ENCODE measurements at places on chromosomes 2 and 18.

DNA sequence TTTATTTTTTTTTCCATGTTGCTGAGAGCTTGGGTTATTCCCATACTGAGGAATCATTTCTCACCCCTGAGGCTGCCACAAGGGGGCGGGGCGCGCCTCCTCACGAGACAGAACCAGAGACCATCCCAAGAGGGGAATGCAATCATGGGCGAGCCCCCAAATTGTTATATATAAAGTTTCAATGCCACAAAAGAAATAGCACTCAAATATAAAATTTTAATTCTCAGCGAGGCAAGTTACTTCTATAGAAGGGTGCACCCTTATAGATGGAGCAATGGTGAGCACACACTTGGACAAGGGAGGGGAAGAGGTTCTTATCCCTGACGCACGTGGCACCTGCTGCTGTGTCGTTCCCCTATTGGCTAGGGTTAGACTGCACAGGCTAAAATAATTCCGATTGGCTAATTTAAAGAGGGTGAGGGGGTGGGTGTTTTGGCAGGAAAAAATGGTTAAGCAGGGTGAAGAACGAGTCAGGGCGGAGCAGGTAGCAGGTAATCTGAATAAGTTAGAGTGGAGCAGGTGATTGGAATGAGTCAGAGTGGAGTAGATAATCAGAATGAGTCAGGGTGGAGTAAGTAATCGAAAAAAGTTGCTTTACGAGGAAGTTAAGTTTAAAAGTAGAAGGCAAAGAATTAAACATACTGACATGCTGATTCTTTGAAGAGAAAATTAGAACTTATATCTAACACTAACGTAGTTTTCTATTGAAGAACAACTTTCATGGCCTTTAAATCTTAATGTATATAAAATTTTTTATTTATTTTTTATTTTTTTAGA lies 177.5 kb downstream of the MTCL1 start:
- no peak for DNase-seq

GRCh38 chr2:136248242-136248641 lies 130.3 kb upstream of the CXCR4 start:
- no peak for DNase-seq

DNA sequence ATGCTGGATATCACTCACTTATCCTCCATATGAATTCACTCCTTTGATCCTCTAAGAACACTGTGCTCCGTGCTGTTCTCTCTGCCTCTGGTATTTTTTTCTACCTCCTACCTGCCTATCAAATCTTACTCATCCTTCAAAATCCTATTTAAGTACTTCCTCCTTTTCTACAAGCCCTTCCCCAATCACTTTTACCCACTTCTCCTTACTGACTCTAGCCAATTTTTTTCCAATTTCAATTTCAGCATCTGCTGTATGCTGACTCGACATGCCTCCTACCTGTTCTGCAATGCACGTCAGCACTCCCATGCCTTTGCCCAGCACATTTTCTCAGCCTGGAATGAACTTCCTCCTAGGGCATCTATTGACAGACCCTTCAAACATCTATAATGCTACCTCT lies 37.3 kb upstream of the LNPK start:
- DNase-seq, result no peak

DNA sequence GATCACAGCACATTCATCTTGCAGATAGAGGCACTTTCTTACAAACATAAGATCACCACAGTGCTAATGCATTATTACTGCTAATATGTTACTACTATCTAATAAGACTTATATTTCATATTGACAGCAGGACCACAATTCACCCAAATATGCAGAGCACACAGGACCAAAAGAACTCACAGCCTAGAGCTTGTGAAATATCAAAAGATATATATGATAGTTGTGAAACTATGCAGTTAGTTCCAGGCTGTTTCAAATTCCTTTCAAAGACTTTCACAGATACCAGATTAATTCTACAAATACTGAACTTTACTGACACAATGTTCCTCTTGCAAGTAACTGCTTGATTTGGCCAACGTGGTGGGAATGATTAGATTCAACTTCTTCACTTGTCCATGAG lies 23.0 kb downstream of the FBXO15 start:
- no peak for DNase-seq

- no peak for DNase-seq
These were observed 129.6 kb downstream of the PPP1R1C start for GRCh38 chr2:182115258-182115657.

- no peak for DNase-seq
These were observed 21.9 kb downstream of the SERTAD2 start for GRCh38 chr2:64631771-64632170.

DNA sequence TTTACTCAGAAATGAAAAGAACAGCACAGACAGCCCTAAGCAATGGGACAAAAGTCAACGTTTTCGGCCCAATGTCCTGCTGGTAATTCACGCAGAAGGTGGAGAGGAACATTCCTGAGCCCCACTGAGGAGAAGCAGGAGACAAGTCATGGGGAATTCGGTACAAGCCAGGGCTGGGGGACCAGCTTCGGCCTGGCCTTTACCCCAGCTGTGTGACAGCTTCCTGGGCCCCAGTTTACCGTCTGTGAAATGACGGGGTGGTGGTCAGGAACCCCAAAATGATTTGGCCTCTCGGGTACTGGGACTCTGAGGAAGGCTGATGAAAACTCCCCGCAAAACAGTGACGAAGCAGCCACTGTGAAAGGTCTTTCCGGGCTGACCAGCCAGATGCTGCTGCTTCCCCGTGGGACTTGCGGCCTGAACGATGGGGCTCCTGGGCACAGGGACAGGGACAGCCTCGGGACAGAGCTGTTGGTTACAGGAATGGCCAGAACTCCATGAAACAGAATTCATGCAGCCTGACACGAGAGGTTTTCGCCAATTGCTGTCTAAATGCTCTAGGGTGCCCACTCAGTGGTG lies 21.6 kb downstream of the KIF1A start:
- DNase-seq, result peak; percentile 10

DNA sequence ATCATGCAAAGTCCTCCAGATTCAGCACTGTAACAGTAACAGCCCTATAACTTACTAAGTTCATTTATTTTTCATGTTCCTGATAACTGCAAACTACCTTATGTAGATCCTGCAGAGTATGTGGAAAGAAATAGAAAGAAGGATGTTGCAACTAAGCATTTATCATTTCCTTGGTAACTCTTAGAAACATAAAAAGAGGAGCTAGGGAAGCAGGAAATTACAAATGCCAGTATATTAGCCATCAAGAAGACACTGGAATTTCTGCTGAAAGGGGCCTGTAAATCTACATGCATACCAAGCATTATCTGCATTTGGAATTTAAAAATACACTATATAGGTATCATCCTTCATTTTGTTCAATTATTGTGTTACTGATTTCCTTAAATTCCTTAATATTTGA lies 66.8 kb downstream of the PDE11A start:
- no peak for DNase-seq

- no peak for DNase-seq
These were observed 32.8 kb downstream of the SLC66A2 start for GRCh38 chr18:79918615-79919011.

- no peak for DNase-seq
These were observed 425.4 kb upstream of the VRK2 start for GRCh38 chr2:57621122-57621663.

DNA sequence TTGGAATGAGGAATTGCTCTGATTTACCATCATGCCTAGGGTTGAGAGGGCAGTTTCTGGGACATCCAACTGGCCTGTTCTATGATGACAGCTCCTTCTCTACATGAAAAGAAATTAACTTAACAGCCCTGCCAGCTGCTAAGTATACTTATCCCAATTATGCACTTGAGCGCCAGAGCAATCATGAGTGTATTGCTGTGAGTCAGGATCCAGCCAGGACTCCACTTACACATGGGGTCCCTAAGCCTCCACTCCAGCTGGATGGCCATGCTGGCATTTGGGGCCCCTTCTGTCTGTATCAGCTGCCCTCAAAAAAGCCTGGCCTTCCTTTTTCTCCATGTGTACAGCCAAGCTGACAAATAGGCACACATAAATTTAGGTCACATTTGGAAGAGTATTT lies 481.9 kb downstream of the TMX3 start:
- DNase-seq, result no peak

GRCh38 chr2:105746177-105747080 lies 1.7 kb downstream of the NCK2 start:
- no peak for DNase-seq

DNA sequence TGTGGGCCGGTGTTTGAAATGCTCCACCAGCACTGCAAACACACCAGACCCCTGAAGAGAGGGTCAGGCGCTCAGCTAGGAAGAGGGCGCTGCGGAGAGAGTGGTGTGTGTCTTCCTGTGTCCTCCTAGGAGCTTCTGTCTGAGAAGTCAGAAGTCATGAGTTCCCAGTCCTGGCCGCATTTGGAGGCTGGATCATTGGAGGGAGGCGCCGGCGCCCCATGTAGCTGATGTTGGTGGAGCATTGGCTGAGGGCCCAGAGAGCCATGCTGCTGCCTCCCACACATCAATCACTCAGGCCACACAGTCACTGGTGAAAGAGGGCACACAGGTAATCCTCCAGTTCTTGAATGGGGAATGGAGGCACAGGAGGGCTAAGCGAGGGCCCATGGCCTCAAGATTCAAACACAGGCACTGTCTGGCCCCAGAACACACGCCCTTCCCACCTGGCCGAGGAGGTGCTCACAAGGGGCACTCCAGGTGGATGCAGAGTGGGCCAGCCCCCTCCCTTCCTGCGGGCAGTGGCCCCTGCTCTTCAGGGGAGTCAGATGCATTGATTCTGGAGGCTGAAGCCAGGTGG lies 66.3 kb downstream of the RRM2 start:
- no peak for DNase-seq

DNA sequence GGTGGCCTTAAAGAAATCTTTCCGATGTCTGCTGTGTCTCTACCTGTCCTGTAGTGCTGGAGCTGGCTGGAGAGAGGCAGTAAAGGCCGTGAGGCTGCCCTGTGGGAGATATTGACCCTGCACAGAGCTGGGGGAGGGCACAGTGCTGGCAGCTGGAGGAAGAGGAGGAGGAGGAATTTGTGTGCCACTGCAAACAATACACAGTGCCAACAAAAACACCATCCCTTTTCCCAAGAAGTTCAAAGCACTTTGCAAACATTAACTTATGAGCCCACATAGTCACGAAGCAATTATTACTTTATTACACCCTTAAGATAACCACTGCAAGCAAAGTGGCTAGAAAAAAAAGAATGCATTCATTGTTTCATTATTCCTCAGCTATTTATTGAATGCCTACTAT lies 45.0 kb upstream of the CYTIP start:
- no peak for DNase-seq

- no peak for DNase-seq
These were observed 41.1 kb downstream of the LCLAT1 start for GRCh38 chr2:30488012-30488659.

GRCh38 chr18:70029163-70029562 lies 81.5 kb upstream of the CD226 start:
- no peak for DNase-seq

- no peak for DNase-seq
These were observed 38.2 kb downstream of the SESTD1 start for GRCh38 chr2:179226203-179226960.

- no peak for DNase-seq
These were observed 128.4 kb downstream of the IKZF2 start for GRCh38 chr2:213022987-213023386.

- no peak for DNase-seq
These were observed 7.2 kb downstream of the MTHFD2 start for GRCh38 chr2:74205596-74205995.

DNA sequence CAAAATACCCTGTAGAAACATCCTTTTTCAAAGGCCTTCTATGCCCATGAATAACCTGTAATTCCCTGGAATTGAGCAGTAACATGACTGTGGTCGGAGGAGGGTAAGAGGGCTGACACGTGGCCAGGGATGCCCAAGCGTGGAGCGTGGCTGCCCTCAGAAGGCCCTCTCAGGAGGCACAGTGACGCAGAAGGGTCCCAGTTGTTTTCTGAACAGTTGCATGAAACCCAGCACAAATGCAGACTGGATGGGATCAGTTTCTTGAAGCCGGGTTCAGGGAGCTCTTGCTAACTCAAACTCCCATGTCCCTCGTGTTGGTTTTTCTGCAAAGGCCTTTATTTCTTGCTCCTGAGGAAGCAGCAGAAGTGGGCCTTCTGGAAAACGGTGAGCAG lies 237.0 kb downstream of the ALPK2 start:
- DNase-seq, result no peak

DNA sequence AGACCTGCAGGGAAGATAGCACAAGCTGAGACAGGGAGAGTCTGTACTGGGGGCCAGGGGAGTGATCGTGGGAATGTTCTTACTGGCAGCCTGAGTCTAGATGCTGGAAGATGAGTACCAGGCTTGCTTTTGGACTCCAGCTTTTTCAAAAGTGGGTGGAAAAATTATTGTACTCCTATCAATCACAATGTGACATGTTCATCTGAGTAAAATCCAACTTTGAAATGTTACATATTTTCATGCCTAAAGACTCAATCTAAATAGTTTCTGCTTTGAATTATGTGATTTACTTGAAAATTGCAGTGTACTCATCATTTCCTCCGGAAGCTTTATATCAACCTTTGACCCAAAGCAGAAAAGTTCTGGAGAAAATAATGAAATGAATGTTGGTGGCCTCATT lies 49.7 kb upstream of the ST3GAL5 start:
- no peak for DNase-seq

DNA sequence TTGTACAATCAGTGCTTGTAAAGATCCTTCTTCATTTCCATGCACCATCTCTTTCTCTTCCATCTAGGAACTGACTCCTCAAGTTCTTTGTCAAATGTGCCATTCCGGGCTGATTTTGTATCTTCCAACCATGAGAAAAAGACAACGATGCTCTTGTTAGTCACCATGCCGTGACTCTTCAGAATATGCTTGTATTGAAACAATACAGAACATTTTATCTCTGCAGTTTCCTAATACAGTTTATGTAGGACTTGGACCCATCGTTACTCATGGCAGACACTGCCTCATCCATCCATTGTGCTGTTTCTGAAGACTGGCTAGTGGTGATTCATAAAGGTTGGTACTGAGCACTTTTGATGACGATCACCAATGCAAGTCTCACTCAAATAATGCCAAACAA lies 283.2 kb downstream of the KCNS3 start:
- DNase-seq, result no peak

DNA sequence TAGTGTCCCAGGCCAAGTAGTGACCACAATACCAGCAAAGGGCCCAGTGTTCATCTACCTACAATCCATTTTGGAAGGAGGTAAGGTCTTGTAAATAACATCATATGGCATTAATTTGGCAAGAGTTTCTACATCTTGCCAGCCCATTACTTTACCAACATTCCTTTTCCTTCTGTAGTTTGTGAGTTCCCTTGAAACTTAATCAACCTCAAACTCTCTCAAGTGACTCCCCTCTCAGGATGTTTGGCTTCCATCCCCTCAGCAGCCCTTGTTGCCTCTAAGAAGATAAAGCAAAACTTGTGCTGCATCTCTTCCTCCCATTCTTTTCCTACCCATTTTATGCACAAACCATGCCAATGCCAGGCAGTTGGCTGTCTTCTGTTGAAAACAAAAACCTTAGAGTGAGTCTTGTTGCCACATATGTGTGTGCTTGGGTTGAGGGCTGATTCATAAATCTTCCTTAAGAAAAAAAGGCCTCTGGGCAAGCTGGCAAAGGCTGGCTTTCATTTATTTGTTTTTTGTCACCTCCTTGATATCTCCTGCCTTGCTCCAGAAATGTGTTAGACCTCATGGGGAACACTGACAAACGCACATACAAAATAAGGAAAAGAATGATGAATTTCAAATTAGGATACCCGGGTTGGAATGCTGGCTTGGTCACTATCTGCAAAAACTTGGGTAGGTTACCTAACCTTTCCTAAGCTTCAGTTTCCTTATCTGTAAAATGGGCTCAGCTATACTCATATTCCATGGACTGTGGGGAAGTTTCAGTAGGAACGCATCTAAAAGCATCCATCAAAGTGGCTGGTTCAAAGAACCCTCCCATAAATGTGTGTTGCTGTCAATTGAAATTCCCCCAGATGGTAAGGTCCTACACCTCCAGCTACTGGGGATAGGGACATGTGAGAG lies 29.4 kb upstream of the ST3GAL5 start:
- DNase-seq, result no peak

All from 8988T (cell line).